ENCODE measurements at places on chromosomes 5 and 9. TPM values are rescaled to one million over a fixed set of nuclear protein-coding genes. Genes with fewer than 3 reads are reported as not detected.

DNA sequence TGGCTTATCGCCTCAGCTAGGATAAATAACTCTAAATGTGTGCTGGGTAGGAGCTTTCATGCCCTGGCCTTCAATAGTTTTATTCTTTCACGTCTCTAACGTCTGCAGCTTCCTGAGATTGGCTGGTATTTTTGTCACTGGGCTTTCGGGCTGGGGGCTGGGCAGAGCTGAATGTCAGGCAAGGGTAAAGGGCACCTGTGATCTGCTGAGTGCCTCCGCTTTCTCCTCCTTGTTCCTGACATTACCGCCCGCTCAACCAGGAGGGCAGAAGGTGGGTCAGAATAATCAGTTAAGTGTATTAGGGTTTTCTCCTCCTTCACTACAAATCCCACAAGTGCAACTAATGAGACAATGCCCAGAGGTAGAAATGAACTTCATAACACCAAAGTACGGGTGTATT, 216.6 kb downstream of the TSSK1B start:
- DNase-seq: no peak

DNA sequence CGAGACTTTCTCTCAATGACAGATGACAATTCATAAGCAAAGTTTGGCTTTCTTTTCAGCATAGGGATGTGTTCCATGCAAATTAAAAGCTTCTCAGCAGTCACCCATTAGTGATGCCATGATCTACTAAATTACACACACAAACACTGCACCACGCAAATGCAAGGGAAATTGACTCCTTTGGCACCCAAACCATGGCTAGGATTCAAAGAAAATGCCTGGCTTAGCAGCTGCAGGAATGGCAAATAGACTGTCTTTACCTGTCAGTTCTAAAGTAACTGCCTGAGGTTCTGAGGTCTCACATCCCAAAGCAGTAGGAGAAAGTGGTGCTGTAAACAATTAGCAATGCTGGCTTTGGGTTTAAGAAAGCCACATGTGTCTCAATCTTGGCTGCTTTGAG, 108.6 kb upstream of the ATP10B start:
- DNase-seq: no peak

DNA sequence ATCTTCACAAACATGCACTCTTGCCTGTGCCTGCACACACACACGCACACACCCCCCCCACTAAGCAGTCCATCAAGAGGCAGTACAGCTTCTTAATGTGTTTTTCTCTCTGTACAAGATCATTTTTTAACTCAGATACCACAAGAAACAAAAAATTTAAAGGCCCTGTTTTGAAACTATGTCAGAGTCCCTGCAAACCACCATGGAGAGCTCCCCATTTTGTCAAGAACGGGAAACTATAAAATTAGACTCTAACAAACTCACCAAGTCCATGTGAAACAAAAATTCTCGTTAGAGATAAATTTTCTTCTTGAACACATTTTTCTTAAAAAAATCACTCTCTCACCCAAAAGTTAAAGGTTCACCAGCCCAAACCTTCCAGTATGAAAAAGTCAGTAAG, 86.3 kb downstream of the ELAVL2 start:
- DNase-seq: no peak

DNA sequence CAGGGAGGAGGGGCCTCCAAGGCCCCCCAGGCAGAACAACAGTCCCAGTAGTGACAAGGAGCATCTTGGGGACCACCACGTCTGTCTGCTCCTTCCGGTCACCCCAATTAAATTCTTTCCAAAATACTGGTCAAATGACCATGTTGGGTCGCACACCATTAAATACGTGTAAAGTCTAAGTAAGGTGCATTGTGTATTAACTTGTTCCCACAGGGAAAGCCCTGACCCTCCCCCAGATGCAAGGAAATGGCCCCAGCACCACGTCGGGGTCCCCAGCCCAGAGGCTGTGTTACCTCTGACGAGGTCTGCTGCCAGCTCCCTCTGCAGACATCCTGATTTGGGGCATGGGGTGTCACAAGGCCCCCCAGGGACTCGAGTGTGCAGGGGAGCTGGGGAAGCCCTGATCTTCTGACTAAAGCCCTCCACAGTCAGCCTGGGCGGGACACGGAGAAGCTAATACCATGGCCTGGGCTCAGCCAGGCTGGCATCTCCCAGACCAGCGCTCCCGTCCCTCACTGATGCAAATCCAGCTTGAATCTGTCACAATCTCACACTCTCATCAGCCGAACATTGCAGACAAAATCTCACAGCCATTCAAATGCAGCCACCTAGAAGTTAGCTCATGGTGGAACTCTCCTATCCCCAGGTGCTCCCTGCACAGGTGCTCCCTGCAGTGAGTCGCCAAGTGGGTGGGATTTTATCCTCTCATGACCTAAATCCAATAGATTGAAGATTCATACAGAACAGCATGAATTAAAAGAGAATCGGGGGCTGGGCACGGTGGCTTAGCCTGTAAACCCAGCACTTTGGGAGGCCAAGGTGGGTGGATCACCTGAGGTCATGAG, 13.6 kb downstream of the TERT start:
- DNase-seq: no peak

DNA sequence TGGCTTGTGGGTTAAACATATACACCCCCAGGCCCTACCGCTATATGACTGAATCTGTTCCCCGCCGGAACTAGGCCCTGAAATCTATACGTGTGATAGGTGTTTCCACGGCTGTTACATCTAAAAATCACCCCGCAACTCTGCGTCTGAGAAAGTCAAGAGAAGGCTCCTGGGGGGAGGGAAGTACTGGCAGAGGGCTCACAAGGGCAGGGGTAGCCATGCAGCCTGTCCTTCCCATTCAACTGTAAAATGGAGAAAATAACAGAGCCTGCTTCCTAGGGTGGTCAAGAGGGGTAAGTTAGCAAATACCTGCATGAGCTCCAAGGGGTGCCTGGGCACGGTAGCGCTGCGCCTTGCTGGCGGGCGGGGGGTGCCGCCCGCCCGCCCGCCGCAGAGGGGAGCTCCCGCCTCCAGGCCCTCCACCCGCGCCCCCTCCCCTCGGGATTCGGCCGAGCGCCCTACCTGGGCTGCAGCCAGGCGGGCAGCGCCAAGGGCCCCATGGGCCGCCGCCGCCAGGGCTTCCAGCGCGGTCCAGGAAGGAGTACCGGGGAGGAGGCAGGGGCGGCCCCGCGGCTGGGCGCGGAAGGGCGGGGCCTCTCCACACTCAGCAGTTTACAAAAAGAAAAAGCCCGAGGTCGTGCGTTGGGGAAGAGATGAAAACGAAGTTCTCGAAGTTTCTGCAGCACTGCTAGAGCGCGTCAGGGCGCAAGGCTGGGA, at the start of gene HACD4:
TSS of gene HACD4 (minus strand) at position 550 of the 717 bp plus-strand sequence. CDS start at position 500, 50 bp downstream.
- DNase-seq: peak; percentile 44

DNA sequence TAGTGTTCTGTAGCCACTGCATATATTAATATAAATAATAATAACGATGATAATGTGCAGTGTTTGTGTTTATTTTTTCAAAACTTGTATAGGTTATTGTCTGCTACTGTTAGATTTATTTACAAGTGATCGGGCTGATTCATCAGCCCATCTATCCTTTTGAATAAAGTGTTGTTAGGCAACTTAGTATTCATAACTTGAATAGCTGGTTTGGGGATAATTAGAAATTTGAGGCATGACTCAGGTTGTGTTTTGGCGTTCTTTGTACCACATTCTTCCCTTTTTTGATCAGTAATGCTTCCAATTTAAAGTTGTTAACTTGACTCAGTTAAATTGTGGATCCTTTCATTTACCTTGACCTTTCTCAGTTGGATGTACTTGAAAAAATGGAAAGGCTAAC, 69.7 kb downstream of the FOCAD start:
- DNase-seq: no peak

DNA sequence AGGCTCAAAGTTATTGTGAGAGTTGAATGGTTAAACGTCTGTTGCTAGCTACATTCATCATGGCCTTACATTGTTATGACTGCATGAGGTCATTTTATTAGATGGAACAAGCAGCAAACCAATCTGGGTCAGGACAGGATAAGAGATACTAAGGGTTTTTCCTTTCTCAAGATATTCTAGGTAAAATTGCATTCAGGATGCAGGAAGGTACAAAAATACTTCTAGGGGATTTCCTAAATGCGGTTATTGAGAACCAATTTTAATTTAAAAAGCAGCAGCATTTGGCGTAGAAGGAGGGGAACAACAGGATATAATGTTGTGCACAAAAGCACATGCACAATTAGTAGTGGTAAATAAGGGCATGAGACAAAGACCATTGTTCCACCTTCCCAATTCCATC, 39.2 kb upstream of the LURAP1L start:
- no peak for DNase-seq

GRCh38 chr5:126849101-126849678, 72.3 kb downstream of the LMNB1 start:
- DNase-seq: no peak

DNA sequence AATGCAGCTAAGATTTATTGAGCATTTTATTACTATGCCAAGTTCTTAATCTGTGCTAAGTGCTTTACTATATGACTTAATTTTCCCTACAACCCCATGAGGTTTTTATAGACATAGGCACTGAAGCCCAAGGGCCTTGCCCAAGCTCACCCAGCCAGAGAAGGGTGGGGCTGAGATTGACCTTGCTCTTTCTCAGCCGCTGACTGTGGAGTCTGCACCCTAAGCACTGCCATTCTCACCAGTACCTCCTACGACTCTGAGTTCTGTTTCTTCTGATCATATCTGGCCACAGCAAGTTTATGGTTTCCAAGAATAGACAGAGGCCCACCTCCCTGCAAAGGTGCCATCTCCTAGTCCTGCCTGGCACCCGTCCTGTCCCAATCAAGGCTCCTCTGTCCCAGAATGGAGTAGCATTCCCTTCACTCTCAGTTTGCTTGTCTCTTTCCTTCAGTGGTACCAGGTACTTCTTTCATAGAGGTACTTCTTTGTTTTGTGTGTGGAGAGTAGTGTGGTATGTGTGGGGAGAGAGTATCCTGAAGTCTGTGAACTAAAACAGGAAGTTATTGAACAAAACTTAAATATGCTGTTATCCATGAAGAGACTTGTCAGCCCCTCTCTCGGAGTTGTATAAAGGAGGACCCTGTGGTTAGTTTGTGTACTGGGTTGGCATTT, 42.6 kb downstream of the CSF1R start:
- DNase-seq: no peak

- no peak for DNase-seq
Measured at GRCh38 chr9:4101667-4102066, 198.2 kb downstream of the GLIS3 start.

- DNase-seq: no peak
Measured at GRCh38 chr5:126641387-126641786, 40.6 kb downstream of the PHAX start.

DNA sequence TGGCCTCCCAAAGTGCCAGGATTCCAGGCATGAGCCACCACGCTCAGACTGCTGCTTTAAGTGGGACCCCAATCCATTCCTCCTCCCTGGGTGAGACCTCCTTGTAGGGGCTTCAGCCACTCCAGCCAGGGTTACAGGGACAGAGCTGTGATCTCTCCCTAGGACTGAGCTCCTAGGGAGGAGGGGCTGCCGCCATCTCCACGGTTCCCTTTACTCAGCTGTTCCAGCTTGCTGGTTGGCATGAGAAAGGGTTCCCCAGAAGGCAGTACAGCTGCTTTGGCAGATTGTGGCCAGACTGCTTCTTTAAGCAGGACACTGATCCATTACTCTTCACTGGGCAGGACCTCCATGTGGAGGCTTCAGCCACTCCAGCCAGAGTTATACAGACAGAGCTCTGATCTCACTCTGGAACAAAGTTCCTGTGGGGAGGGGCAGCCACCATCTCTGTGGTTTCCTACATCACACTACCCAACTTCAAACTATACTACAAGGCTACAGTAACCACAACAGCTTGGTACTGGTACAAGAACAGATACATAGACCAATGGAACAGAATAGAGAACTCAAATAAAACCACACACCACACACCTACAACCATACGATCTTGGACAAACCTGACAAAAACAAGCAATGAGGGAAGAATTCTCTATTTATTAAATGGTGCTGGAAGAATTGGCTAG, 7.2 kb downstream of the INSL6 start:
- no peak for DNase-seq

DNA sequence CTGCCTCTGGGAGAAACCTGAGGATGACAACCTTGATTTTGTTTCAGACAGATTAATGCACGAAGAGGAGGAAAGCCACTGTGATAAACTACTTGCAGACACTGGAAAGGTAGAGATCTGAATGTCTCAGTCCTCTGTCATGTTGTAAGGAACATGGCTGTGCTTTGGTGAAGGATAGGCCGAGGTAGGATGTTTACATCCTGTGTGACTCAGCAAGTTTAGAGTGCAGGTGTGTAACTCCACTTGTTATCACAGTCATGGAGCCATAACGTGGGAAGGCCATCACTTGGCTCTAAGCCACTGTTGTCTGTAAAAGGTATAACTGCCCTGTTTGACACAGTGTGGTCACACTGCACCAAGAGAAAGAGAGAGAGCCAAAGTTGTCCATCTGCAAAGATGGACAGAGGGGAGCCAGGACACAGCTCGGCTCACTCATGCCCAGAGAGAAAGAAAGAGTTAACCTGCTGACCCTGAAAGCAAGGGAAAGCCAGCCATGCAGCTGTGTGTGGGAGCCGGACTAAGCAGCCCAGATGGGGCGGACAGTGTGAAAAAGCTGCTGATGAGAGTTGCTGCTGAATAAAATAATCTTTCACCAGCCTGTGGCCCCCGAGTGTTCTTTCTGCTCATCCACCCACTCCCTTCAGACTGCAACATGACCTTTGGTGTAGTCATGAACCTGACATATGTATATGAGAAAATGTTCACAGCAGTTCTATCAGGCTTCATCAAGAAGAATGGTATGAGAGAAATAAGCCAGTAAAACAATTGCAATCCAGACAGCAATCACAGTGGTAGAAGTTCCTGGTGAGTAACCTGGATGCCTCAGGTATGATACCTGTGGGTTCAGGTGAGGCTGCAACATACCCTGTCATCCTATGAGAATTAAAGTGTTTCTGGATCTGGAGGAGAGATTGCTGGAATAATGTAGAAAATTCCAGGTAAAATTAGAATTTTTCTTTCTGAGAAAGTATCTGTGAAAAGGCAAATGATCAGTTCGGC, 115.9 kb downstream of the TARS1 start:
- no peak for DNase-seq

- no peak for DNase-seq
Measured at GRCh38 chr5:92659246-92659645, 921.8 kb downstream of the NR2F1-AS1 start.

GRCh38 chr9:120736881-120737280, 22.6 kb upstream of the MEGF9 start:
- DNase-seq: no peak

Gene NEK6
- total RNA-seq: 29.8 TPM

Gene THBS4
- total RNA-seq: 1.3 TPM

Gene MLANA
- not detected for total RNA-seq

Gene CLIC3
- 0.18 TPM for total RNA-seq

Gene NTRK2
- total RNA-seq: 0.82 TPM

Gene PCDHGB3
- 0.19 TPM for total RNA-seq

Gene PPP3R2
- not detected for total RNA-seq

Gene WWC1
- 0.86 TPM for total RNA-seq

Gene TSSK1B
- total RNA-seq: not detected

Gene QRFP
- not detected for total RNA-seq

Gene BTNL9
- 0.13 TPM for total RNA-seq

Gene GRM6
- total RNA-seq: not detected

Gene CFAP77
- total RNA-seq: not detected

Gene RHOBTB3
- 3.9 TPM for total RNA-seq

Gene EQTN
- not detected for total RNA-seq

Gene GEMIN5
- 40.3 TPM for total RNA-seq

Gene CCNI2
- 7.4 TPM for total RNA-seq

Gene ELOVL7
- total RNA-seq: 0.05 TPM

Gene CDKN2A
- total RNA-seq: 2.7 TPM
